SW 1271 (cell line): ENCODE measurements at places on chromosomes 6 and 20.
A peak's percentile ranks its signal among the peaks of the same experiment; 100 is the strongest.

DNA sequence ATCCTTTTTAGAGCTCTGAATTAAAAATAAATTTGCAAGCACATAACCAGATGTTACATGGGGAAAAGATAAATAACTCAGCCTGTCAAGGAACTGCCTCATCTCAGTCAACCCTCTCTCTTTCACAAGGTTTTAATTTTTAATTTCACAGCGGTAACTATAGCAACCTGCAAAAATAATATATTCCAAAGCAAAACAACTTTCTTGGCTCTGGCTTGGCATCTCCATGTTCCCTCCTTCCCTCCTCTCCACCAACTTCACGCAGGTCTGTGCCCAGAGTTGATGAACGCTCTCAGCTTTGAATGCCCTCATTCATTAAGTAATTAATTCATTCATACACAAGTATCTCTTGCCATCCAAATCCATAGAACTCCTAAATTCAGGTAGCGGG, 32.5 kb upstream of the SIRPA start:
- DNase-seq = no peak

DNA sequence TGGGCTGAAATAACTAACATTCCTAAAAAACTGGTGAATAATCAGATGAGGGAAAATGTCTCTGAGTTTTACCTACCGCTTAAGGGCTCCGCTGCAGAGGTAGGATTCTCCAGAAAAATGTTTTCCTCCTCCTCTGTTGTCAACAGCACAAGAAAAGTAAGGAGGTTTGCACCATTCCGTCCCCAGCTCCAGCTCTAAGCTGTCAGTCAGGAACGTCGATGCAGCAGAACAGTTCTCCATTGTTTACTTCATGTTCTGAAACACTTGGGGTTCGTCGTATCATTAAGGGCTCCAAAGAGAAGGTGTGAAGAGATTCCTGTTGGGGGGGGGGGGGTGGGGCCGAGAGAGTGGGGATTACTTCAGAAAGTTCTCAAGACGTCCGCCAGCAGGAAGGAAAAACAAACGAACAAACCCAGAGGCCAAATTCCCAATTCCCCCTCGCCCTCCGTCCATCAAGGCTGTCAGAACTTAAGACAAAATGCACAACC, 734 bp downstream of the MMS22L start:
- DNase-seq = no peak

DNA sequence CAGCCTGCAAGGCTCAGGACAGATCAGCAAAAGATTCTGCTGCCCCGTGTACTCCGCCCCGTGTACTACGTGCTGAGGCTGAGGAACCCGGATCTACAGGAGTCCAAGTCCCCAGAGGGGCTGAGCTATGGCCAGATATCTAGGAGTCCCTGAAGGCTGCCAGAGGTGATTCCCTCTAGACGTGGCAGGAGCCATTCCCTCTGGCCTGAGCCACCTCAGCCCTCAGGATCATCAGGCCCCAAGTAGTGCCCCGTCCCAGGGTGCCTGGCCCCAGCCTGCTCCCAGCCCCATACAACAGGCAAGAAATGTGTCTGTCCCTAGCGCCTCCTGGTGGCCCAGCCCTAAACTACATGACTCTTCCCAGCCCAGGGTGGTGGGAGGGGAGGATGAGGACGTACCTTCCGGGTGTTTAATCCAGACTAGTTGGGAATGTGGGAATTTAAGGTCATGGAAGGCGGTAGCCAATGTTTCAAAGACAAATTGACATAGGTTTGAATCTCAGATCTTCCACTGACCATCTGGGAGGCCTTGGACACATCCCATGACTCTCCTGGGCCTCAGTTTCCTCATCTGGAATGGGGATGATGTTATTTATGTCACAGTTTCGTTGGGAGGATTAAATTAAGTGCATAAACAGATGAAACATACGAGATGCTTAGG, 49.4 kb upstream of the PTPN1 start:
- peak; percentile 57 for DNase-seq

- no peak for DNase-seq
These were observed 221.7 kb upstream of the ECI2 start for GRCh38 chr6:4356899-4357659.

- DNase-seq = no peak
These were observed 715.6 kb downstream of the QKI start for GRCh38 chr6:164130151-164130550.

- no peak for DNase-seq
These were observed 49.1 kb upstream of the PTPRT start for GRCh38 chr20:43238833-43239232.

DNA sequence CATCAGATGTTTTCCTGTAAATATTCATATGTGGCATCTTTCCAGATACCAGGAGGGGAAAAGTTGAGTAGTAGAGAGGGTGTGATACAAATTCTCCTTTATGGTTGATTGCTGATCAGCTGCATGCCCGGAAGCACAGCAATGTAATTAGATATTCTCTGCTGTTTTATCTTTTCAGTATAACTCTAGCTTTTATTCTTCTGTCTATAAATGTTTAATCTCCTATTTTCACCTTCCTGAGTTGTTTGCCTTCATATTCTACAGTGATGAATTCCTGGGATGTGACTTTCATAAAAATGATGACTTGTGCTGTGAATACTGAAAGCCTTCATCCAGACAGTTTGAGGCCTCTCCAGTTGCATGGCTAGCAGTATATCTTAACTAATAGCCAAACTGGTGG, 53.7 kb downstream of the SH3BGRL2 start:
- no peak for DNase-seq

- DNase-seq = no peak
These were observed 175.6 kb downstream of the RNF144B start for GRCh38 chr6:18562726-18563125.

DNA sequence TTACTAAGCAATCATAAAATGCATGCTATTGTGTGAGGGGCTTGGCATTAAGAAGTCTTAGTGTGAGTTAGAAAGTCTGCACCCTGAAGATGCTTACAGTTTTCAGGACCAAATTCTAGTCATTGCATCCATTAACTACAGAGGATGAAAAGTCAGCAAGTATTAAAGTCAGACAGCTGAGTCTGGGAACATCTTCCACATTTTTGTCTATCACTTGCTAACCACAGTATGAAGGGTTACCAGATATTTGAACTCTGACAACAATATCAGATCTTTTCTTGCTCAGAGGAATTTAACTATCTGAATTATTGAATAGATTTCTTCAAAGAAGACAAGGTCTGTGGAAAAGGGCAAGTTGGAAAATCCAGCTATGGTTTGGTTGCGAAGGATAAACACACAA, 264.4 kb downstream of the BTBD9 start:
- DNase-seq = no peak
